ENCODE measurements at places on chromosomes 6 and 20.

- DNase-seq: no peak
Observed at GRCh38 chr6:163955756-163956155, 541.2 kb downstream of the QKI start.

DNA sequence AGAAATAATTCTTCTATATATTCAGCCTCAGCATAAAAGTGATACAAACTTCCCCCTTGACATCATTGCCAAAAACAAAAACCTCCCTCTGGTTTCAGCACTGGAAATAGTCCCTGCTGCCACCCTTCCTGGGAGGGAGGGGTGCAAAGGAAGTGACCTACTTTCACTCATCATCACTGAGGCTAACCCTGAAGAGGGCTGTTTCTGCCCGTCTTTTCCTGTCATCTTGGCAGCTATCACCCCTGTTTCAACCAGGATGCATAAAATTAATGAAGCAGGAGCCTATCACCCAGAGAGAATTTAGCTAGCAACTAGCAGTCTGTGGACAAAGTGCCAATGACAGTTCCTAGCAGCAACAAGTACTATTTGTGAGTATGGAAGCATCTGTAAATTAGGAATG lies 397.8 kb downstream of the LAMA2 start:
- DNase-seq: no peak

DNA sequence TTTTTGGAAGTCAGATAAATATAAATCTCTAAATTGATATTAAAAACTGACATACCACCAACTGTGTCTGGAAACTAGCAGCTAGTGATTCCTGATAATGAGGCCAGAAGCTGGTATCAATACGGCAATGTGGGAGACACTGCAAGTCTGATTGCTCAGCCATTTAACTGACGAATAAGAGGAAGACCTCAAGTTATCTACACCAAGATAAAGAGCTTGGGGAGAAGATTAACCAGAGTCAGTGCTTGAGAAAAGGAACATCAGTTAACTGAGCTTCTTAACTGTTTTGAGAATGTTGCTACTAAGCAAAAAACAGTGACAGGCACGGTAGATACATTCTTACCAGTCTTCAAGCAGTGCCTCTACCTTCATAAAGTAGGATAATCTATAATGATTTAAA lies 140.4 kb upstream of the TENT5A start:
- no peak for DNase-seq

GRCh38 chr6:159777240-159777904 lies 12.0 kb downstream of the TCP1 start:
- DNase-seq: no peak

DNA sequence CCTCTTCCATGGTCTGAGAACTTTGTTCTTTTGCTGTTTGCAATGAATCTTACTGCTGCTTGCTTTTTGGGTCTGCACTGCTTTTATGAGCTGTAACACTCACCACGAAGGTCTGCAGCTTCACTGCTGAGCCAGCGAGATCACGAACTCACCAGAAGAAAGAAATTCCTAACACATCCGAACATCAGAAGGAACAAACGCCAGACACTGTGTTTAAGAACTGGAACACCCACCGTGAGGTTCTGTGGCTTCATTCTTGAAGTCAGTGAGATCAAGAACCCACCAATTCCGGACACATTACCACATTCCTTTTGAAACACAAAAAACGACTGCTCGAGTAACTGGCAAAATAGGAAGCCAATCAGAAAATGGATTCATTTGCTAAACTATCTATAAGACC lies 471.8 kb downstream of the TFAP2A start:
- DNase-seq: no peak

- DNase-seq: no peak
Observed at GRCh38 chr20:21512634-21513180, 1.2 kb downstream of the NKX2-2 start.

DNA sequence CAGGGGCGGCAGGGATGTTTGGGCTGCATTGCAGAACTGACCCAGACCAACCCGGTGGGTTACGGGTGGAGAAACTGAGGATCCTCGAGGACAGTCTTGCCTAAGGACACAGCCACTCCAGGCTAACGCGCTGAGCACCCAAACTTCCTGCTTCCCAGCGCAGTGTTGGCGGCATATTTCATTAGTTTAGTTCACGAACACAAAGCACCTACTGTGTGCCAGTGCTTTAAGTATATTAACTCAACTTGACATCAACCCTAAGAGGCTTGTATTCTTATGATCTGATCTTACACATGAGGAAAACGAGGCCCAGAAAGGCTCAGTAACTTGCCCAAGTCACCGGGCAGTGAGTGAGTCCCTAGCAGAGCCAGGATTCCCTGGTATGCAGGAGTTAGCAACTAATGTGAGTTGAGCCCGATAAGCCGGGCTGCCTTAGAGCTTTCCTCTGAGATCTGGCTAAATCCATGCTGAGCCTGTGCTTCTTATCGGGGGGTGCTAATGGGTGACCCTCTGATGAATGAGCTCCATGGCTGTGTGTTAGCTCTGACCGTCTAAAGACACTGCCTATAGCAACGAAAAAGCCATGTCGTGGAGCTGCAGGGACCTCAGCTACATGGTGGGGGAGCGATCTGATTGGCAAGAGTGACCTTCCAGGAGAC lies 92.7 kb downstream of the CD40 start:
- DNase-seq: no peak

DNA sequence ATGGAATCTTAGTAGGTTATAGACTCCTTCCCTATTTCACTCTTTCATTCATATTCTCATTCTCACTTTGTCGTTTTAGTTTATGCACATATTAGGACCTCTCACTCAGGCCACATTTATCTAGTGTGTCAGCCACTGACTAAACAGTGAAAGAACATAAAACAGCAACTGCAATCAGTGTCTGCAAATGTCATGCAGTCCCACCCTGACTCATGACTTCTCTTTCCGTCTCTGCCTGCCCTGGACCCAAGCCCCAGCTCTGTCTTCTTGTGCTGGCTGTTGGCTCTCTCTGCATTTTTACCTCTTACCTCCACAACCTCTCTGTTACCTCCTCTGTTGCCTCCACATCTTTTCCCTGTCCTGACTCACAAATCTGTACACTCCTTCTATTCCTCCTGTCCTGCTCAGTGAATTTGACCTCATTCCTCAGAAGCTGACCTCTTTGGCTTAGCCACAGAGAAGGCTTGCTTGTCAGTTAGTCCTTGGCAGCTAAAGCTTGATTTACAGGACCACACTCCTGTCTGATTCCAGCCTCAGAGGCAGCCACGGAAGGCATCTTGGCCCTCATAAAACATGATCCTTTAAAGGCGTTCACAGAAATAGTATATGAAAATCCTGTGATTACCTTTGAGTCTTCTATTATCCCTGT lies 247.6 kb downstream of the PKHD1 start:
- no peak for DNase-seq

GRCh38 chr20:9331707-9332435 lies 182.5 kb upstream of the LAMP5 start:
- DNase-seq: no peak

GRCh38 chr6:15474196-15474595 lies 188.6 kb downstream of the DTNBP1 start:
- peak; percentile 51 for DNase-seq

GRCh38 chr6:169371344-169372127 lies 117.9 kb upstream of the THBS2 start:
- no peak for DNase-seq

GRCh38 chr6:19356692-19357091 lies 480.5 kb upstream of the ID4 start:
- no peak for DNase-seq

DNA sequence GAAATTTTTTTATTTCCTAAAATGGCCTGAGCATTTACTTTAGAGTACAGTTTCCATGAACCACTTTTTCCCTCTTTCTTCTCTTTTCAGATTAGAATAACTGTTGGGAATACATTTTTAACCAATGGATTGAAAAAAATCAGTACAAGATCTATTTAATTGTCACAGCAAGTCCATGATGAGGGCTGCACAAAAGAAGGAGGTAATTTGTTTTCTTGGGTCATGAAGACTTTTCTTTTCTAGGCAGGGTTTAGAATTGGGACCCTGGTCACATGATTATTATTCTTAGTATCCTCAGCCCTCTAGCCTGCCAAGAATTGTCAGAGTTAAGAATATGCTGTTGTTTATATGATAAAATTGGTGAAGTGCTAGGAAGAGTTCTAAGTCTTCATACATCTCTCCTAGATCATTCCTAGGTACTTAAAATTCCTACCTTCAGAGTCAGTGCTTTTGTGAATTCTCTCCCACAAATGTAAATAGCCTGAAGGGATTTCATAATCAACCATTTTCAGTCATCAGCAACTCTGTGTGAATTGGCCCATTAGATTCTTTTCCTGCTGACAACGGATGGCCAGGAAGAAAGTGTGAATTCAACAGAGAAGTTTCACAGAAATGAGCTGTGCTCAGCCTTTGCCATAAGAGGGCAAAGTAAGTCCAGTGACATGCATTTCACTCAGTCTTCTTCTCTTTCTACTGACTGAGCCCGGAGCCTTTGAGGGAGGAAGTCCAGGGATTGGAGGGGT lies 32.4 kb upstream of the TPBG start:
- DNase-seq: no peak

DNA sequence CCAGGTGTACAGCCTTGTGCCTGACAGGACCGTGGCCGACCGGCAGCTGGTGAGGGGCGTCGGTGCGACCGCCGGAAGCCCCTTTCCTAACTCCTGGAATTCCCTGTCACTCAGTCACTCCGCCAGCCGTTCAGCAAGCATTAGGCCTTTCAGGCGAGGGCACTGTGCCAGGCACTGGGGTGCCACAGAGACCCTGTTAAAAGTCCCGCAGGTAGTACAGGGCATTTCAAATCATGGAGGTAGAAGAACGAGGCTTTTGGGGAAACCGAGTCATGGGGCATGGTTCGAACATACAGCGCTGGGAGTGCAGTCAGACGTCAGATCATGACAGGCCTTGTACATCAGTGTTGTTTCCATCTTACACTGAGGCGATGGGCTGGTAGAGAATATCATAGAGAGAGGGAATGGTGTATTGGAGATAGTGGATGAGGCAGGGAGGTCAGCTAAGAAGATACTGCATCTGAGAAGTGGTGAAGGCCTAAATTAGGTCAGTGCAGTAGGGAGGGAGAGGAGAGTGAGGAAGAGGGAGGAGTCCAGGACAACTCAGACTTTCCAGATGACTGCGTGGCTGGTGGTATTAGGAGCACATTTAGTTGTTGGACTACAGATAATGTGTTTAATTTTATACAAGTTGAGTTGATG lies 892 bp upstream of the DXO start:
- DNase-seq: no peak

DNA sequence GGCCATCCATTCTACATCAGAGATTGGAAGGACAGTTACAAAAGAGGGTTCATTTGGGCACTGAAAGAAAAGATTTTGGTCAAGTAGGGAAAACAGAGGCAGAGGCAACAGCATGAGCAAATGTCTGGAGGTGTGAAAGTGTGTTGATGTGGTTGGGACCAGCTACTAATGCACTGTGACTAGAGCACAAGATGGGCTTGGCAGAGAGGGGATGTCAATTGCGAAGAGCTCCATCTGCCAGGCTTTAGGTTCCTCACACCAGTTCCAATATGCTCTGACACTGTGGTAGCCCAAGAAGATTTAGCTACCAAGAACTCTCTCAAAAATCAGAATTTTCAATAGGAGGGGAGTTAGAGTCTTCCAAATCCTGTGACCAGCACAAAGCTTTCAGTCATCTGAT lies 42.1 kb downstream of the TRAF3IP2 start:
- no peak for DNase-seq

DNA sequence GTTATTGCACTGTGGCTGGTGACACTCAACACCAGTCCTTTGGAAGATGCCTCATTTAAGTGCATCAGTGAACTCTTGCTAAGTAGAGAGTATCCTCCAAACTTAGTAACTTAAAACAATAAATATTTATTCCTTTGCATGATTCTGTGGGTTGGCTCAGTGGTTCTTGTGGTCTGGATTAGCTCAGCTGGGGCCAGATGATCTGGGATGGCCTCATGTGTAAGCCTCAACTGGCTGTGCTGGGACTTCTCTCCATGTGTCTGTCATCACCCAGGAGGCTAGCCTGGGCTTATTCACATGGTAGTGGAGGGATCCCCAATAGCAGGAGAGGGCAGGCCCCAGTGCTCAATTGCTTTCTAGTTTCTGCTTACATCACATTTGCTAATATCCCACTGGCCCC lies 8.3 kb downstream of the LRRN4 start:
- DNase-seq: no peak

GRCh38 chr6:159110013-159110412 lies 59.2 kb upstream of the FNDC1 start:
- DNase-seq: peak; percentile 70

- no peak for DNase-seq
Observed at GRCh38 chr6:75759207-75759606, 10.2 kb downstream of the MYO6 start.

DNA sequence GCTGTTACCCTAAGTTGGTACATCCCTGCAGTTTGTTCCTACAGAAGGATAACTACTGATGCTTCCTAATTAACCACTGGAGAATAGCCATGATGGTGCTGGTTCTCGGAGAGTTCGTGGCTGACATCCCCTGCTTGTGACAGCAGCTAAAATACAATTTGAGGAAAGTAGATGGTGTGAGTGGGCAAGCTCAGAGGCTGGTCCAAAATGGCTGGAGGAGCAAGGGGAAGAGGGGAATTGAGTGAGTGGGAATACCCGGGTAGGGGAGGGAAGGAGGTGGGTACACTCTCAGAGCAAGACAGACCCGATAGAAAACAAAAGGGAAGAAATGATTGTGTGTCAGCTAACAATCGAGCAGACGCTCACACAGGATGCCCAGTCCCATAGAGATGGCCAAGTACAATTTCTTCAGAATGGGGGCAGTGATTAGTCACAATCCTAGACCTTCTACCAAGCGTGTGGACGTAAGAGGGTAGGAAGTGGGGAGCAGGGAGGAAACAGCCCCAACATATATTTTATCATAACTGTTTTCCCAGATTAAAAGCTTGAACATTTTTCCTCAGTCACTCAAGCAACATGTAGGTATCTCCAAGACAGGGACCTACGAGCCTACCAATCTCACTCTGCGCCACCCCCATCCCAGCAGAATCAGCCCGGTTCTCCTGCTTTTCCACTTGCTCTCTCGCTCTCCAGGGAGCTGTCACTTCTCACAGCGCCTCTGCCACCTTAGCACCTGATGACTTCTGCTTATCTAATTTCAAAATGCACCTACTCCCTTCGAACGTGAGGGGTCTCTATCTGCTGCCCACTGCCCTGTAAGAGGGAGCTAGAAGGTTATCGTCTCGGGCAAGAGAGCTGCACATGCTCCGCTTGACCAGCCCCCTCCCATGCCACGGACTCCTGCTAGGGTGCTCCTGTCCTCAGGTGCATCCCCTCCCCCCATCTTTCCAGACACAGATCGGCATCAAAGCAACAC lies 26.2 kb downstream of the RIPOR2 start:
- no peak for DNase-seq

GRCh38 chr20:18858816-18859215 lies 45.2 kb downstream of the SCP2D1 start:
- no peak for DNase-seq

GRCh38 chr6:33217681-33218080 lies 9.4 kb downstream of the RING1 start:
- DNase-seq: no peak
